NCI-H1436 treated with DMSO at 0.1 percent for 48 hours (cell line): ENCODE measurements at places on chromosomes 12 and 14.

DNA sequence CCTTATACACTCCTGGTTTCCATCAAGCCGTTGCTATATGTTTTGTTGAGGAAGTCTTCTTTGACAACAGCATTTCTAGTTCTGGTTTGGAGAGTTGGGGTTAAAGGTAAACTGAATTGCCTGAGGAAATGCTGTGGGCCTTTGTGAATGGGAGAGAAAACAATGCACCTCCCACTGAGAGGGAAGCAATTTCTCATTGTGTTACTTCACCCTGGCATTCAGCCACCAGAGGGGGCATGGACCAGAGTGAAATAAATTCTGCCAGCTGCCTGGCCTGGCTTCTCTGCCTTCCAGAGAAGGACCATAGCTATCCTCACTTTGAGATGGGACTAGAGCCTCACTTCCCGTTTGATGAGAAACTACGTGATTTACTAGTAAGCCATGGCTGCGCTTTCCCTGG lies 475.3 kb downstream of the EGLN3 start:
- DNase-seq = no peak

DNA sequence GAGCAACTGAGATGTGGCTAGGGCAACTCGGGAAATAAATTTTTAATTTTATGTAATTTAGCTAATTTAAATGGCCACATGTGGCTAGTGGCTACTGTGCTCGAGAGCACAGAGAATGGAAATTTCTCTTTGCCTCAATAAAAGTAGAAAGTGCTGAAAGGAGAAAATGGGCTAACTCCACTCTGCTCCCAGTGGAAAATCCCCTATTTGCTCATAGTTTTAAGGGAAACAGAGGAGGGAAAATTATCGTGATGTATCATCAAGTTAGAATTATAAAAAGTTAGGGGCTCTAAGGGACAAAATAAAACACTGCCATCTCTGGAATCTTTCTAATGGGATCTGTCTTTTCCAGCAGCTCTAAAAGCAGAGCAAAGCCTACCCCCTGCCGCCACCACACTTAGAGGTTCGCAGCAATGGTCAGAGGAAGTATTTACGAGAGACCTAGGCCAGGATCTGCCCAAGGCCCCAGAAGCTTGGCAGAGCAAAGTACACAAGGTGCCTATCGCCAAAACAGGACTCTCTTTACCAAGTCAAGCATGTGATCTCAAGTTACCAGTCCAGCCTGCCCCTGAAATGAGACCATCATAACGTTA lies 220.7 kb downstream of the PPM1H start:
- no peak for DNase-seq

DNA sequence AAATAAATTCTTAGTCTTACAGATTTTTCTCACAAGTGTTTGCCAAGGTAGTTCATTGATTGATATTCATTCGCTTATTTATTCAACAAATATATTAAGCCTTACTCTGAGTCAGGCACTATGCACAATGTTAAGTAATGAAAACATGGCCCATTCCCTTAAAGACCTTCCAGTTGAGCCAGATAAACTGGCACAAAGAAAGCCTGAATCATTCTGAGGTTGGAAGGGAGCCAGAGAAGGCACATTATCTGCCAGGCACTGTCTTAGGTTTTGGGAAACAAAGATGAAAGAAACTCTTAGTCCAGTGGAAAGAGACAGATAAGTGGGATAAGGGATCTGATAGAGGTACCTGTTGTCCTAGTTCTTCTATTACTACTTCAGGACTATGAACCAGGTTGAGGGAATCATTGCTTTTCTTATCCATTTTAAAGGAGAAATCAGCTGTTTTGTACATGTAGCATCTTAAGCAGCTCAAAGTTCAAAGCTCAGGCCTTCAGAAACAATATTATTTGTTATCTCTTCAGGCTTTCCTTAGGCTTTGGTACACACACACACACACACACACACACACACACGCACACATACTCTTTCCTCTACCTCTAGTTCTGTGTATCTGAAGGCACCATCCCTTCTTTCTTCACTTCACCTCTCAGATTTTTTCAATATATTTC lies 27.0 kb downstream of the PDE6H start:
- DNase-seq = no peak

DNA sequence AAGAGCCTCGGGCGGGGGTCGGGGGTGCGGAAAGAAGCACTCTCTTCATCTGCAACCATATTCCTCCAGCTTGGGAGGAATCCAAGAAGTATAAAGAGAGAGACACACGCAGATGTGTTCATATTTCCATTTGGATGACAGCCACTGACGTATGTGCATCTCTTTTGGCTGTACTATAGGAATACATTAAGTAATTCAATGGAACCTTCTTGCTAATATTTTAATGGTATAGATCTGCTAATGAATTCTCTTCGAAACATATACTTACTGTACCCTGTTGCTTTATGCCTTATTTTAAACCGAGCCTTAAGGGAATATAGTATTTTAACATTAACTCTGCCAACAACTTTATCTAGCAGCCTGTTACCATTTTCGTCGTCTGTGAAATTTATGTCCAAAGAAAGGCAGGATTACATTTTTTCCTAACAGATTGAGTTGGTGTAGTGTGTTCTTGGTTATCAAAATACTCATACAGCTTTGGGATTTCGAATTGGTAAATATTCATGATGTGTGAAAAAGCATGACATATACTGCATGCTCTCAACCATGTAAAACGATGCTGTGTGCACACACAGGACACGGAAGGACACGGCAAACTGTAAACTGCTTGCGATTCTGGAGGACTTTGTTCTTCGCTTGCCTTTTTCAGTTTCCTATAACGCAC lies 84.5 kb downstream of the CCDC88C start:
- no peak for DNase-seq

DNA sequence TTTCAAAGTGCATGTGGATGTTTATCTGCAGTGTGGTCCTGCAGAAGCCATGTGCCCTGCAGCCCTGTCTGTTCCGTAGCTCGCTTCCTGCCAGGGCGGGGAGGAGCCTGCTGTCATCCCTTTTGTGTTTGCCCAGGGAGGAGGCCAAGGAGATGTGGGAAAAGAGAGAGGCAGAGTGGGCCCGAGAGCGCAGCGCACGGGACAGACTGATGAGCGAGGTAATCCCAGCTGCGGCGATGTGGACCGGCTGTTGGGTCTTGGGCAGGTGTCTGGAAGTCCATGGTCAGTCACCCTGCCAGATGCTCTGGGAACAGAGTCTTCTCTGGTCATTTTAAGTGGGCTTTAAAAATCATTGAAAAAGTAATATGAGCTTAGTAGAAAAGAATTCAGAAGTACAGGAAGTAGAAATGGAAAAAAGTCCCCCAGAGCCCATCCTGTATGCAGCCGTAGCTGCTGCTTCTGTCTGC lies 12.8 kb downstream of the TCHP start:
- DNase-seq = no peak

DNA sequence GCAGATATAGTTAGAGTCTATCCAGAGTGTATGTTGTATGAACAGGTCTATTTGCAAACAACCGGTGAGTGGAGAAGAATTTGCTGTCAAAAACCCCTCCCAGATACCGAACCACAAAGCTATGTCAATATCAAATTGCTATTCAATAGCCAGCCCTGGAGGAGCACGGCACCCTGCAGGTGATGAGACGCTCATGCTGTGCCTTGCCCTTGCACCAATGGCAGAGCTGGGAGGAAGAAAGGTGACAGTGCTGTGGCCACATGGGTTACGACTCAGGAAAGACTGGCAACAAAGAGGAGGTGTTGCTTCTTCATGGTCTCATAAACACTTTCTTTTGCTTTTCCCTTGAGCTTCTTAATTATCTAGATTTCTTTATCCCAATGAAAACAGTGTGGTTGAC lies 55.7 kb downstream of the PAX9 start:
- no peak for DNase-seq

DNA sequence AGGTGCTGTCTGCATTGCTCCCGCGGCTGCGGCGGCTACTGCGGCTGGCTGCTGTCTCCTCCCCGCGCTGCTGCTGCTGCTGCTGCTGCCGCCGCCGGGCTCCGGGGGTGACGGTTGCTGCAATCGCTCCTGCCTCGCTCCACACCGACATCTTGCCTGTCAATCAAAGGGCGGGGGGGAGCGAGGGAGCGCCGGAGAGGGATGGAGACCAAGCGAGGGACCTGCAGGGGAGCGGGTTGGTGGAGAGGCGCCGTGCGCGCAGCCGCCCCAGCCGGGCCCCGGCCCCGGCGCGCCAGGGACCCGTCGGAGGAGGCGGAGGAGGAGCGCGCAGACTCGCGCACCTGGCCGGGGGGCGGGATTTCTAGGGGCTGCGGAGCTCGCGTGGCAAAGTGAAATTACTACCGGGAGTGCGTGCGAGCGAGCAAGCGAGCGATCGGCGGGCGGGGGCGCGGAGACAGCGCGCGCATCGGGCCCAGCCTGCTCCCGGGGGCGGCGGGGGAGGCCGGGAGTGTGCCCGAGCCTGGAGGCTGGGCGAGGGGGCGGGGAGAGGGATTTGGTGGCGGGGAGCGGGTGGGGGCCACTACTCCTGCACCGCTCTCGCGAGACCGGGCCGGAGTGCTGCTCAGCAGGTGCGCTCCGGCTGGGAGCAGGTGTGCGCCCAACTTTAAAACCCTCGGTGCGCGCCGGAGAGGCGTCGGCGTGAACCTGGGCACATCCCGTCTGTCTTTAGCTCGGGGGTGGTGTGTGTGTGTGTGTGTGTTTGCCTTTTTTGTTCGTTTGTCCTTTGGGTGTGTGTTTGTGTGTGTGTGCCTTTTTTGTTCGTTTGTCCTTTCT lies at the start of gene KSR2:
KSR2 (minus strand) TSS at position 165 of the 834 bp plus-strand sequence. CDS start 735 bp downstream, outside the sequence.
- peak; percentile 13 for DNase-seq

GRCh38 chr14:74634964-74635363 lies 22.9 kb upstream of the LTBP2 start:
- DNase-seq = no peak

DNA sequence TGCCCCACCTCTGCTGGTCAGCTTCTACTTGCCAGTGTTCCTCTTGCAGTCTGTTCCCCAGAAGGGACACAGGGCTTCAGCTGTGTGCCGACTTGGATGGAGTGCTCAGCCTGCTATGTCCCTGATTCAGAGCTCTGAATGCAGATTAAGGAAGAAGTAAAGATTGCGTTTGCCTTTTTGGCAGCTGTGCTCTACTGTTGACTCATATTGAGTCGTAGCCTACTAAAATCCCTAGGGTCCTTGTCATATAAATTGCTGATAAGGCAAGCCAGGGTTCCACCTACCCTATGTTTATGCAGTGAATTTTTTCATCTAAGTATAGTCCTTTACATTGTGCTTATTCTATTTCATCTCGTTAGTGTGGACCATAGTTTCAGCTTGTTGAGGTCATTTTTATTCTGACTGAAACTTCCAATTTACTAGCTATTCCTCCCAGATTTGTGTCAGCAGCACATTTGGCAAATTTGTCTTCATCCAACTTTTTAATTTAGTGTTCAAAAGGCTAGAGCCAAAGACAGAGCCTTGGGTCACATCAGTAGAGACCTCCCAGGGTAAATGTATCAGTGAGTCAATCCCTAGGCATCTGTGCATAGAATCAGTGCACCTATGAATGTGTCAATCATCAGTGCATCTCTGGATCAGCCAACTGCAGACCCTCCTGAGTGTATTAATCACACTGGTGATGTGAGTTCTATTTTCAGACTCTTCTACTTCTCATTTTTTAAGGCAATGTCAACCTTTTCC lies 31.9 kb downstream of the CACNA1C start:
- DNase-seq = peak; percentile 46

DNA sequence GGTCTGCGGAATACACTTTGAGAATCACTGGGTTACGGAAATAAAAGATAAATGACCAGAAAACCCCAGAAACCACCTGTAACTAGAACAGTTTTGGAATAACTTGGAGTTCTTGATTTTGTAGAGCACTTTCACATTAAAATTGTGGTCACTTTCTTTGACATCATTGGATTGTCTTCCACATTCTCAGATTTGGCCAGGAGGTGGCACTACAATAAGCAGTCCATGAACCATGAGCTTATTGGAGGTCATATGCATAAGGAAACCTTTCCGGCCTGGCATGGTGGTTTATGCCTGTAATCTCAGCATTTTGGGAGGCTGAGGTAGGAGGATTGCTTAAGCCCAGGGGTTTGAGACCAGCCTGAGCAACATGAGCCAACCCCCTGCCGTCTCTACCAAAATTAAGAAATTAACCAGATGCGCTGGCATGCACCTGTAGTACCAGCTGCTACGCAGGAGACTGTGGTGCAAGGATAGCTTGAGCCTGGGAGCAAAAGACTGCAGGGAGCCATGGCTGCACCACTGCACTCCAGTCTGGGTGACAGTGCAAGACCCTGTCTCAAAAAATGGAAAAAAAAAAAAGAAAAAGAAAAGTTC lies 107.7 kb upstream of the CAND1 start:
- no peak for DNase-seq

GRCh38 chr12:6540181-6540877 lies 6.0 kb downstream of the GAPDH start:
- peak; percentile 58 for DNase-seq

GRCh38 chr14:87992346-87992717 lies 650 bp downstream of the GALC start:
- no peak for DNase-seq

DNA sequence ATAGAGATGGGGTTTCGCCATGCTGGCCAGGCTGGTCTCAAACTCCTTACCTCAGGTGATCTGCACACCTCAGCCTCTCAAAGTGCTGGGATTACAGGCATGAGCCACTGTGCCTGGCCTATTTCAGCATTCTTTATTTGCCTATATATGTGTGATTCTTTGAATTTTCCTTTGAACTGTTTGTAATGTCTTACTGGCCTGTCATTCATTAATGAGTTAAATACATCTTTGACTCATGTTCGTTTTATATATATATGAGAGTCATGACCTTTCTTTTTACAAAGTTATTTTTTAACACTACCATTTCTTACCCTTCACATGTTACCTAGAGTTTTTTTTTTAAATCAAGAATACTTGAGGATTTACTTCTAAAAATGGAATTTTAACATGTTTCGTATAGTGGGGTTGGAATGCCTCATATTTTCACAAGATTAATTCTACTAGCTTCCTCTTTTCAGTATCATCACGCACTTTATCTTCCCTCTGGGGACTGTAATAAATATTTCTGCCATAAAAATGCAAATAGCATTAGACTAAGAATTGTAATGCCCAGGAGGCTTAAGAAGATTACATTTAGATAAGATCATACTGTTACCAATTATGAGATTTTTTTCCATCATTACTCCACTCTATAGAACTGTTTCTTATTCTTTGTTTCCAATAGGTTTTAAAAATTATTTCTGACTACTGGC lies 66.7 kb downstream of the NTN4 start:
- DNase-seq = no peak

DNA sequence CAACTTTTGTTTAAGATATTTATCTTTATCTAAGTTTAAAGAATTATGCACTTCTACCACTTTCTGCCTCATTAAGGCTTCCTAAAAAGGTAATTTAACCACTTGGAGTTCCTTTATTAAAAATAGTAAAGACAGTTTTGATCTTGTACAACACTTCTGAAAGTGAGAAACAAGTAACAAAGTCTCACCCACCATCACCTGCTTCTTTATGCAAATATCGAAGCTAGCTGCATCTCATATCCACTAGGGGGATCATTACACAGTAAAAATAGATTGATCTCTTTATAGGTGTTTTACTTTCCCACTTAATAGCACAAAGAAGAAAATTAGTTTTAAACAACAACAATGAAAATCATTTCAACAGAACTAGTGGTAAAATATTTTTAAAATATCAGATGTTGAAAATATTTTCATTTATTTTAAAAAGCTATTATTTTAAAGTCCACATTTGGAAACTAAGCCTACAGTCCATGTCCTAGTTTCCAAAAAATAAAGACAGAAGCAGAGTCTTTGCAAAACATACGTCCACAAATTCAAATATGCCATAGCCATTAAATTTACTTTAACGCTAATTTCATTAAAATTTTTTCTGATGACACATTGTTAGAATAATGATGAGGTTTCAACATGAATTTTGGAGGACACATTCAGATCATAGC lies 160.0 kb upstream of the SOX5 start:
- peak; percentile 29 for DNase-seq

- no peak for DNase-seq
Observed at GRCh38 chr14:52175982-52176502, 91.5 kb upstream of the PTGDR start.
